ENCODE measurements at places on chromosomes 13 and 19.

- no peak for DNase-seq
Measured at GRCh38 chr19:8151767-8152035, 2.3 kb upstream of the FBN3 start.

GRCh38 chr19:50377517-50377916 lies 1.3 kb downstream of the NR1H2 start:
- DNase-seq, result no peak

DNA sequence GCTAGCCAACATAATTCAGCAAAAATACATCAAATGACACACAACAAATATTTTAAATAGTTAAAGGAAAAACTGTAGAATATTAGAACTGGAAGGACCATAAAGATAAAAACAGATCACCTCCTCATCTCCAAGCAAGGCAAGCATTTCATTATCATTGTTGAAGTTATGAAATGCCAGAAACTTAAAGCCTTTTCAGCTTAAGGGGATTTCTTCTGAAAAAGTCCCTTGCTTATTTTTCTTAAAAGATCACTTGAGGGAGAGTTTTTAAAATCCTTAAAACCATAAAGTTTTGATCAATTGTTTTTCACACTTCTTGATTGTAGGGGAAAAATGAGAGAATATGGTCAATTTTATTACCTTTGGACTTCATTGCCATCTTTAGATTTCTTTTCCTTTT lies 37.4 kb downstream of the FLT1 start:
- no peak for DNase-seq

DNA sequence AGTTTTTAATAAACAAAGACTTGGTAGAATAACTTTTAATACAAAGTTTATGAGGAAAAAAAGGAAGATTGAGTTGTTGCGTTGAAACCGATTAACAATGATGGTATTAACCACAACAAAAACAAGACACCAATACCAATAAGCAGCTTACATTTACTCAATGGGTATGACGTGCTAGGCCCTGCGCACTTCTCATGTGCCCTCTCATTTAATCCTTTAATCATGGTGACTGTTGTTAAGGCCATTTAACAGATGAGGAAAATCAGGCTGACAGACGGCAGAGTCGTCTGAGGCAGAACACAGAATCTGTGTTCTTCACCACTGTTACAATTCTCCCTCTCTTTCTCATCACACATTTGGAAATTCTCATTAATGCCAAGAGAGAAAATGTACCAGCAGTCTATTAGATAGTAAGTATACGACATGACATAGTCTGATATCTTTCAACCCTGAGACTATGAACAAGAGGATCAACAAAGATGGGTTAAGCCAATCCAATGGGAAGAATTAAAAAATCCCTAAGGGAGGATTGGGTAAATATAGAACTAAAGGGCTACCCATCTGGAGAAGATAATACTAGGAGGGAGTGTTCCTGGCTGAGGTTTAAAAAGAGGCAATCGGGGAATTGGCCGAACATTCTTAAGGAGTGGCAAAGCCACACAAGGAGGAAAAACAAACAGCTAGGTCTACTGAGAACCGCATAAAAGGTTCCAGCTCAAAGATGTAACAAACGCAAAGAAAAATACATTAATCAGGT lies 54.0 kb downstream of the DOCK9 start:
- DNase-seq, result no peak
